ENCODE measurements at places on chromosomes 2 and 18.

- DNase-seq: no peak
Observed at GRCh38 chr2:150426724-150427123, 60.7 kb downstream of the RND3 start.

DNA sequence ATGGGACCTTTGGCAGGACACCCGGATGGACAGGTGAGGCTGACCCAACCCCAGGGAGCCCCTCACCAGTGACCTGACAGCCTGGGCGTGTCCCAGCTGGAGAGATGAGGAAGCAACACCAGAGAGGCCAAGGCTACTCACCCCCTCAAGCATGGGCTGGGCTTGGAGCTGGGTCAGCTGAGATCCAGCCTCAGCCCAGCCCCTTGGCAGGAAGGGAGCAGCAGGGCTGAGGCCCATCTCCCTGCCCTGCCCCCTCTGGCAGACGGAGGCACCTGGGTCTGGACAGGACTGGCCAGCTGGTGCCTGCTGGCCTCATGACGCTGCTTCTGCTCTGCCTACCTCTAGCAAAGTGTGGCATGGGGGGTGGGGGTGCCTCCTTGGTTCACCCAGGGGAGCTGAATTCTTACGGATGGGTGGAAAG, 37.8 kb downstream of the HS6ST1 start:
- DNase-seq: peak; percentile 11

DNA sequence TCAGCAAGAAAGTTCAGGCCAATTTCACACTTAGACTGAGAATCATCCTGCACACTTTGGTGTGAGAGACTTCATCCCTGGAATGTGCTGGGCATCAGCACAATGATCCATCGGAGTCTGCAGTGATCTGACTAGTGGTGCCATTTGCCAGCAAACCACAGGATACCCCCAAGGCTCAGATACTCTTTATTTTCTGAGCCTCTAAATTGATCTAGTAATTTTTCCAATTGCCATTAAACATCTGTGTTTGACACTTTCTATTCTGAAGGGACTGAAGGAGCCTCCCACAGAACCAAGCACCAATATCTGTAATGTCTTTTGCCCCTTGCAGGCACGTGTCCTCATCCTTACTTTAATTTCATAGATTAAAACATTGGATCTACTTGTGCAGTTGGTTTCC, 485.3 kb upstream of the SMIM21 start:
- no peak for DNase-seq

DNA sequence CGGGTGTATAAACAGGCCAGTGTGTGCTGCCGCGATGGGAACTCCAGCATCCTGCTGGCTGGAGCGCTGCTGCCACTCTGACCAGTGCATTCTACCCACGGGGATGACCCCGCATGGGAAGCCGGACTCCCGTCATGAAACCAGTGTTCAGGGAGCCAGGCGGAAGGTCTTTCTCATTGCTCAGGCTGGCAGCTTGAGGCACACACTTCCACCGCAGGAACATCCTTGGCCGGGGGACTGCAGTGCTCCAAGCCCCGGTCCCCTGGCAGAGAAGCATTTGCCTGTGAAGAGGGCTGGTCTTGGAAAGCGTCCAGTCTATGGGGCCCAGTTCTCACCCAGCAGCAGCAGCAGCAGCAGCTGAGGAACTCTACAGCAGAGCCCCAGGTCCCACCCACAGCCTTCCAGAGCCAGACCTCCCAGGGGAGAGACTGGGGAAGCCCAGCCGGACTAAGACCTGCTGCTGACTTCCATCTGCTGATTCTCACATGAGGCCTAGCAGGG, 235.9 kb downstream of the KLHL29 start:
- no peak for DNase-seq

DNA sequence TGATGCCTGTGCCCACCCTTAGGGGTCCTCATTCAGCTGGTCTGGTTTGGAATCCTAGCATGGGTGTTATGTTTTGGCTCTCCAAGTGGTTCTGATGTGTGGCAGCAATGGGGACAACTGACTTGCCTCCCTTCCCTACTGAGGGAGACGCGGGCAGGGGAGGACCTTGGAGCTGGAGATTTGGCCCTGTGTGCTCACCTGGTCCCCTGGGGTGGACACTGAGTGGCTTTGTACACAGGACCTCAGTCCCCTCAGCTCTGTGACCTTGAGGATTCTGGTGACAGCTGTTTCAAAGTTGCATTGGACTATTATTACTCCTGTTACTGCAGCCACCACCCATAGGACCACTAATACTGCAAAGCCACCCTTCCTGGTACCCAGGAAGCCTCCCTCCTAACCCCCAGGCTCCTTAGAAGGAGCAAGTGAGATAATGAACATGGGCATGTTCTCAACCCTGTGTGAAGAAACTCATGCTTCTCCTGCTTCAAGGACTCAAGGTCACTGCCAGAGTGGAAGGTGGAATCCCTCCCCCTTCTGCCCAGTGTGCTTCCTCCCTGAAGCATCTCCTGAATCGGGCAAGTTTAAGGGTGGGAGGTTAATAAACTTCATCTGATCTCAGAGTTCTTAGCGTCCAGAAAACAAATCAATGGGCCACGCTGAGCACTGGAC, 26.5 kb downstream of the TMEM182 start:
- no peak for DNase-seq

DNA sequence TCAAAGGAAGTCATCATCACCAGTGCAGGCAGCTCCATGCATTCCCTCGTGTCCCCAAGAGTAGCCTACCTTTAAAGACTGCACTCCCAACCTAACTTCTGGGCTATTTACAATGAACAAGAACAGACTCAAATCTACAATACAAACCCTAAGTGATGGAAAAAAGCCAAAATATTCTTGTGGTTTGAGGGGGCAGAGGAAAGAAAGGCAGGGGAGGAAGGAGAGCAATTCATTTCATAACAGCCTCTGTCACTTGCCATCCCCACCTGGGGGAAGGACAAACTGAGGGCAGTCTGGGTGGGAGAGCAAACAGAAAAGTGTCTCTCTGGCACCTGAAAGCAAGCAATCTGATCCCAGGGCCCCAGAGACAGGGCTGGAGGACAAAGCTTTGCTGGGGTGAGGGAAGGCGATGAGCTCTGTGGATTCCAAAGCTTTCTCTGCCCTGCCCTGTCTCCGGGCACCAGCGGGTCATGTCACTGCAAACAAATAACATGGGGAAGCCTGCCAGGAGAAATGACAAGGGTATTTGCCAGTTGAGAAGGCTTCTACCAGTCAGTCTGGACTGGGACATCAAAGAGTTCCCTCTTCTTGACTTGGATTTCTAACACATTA, 528.0 kb upstream of the TNP1 start:
- peak; percentile 25 for DNase-seq

- DNase-seq: no peak
Observed at GRCh38 chr2:29218550-29219125, 103.4 kb downstream of the CLIP4 start.

DNA sequence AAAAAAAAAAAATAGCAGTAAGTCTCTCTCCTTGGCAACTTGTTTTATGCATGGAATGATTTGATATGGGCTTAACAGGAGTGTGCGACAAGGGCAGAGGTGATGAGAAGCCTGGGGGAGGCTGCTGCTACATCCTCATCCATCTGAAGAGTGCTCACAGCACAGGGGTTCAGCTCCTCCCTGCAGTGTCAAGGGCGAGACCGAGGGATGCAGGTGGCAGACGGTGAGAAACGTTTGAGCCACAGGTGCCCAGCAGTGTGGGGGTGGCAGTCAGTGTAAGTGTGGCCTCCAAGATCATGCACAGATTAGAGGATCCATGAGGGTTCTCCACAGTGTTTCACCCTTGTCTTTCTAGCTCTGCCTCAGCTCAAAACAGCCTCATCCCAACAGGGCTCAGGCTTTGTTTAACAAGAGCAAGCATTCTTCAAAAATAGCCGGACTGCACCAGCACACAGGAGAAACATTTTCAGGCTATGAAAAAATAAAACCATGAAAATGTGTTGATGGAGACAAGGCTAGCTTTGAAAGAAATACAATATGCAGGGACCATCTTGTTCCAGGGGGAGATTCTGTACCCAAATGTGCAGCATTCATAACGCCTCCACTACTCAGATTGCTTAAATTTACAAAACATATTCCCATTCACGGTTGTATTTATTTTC, 324.5 kb upstream of the MYT1L start:
- DNase-seq: no peak

DNA sequence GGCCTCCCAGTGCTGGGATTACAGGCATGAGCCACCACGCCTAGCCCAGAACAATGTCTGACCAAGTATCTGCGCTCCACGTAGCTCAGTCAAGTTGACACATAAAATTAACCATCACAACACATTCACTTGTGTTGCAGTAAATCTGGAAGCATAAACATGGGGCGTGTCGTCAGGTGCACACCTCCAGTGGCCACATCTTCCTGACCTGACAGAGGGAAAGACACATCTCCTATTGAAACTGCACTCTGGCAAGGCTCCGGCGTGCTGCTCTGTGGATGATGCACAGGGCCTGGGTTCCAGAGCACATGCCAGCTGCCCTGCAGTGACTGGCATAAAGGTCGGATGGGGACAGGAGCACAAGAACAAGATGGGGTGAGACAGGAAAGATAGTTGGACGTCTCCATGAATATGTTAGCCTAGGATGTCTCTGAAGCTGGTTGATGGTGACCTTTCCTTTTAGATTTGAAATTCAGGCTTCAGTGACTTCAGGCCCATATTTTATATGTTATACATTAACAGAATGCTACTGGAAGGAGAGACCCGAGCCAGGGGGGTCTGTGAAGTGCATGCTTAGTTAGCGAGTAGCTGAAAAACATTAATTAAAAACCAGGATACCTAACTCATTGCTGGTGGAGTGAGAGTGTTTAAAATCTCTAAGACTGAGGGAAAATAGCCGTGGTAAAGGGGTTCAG, 10.9 kb downstream of the IMPA2 start:
- DNase-seq: peak; percentile 88

DNA sequence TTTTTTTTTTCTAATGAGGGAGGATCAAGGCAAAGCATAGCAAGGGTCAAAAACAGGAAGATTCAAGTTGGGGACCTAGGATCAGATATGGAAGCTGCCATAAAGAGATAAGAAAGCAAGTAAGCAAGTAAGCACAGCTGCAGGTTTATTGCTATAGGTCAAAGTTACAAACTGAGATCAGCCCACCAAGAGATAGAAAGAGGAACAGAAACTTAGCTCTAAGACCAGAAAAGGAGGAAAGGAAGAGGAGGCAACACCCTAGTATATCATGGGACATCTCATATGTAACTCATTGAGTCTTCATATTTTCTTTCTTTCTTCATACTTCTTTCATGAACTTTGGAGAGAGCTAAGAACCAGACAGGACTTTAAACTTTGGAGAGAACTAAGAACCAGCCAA, 295.9 kb upstream of the CRIM1 start:
- DNase-seq: no peak

GRCh38 chr2:48104418-48104817, 198.1 kb upstream of the FBXO11 start:
- DNase-seq: no peak

DNA sequence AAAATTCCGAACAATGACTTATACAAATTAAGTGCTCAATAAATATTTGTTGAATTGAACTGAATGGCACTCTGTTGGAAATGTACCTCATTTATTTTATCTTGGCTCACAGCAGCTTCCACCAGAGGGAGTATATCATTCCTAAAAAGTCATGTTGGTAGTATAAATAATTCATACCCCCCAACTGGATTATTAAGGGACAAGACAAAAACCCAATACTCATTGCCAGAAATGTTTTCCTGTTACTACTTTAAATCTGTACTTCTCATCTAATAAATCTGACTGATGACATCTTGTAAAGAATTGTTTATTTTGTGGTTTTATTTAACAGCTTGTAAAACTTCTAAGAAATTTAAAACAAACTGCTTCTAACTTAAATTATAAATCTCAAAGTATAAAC, 163.9 kb downstream of the CDH2 start:
- DNase-seq: no peak

DNA sequence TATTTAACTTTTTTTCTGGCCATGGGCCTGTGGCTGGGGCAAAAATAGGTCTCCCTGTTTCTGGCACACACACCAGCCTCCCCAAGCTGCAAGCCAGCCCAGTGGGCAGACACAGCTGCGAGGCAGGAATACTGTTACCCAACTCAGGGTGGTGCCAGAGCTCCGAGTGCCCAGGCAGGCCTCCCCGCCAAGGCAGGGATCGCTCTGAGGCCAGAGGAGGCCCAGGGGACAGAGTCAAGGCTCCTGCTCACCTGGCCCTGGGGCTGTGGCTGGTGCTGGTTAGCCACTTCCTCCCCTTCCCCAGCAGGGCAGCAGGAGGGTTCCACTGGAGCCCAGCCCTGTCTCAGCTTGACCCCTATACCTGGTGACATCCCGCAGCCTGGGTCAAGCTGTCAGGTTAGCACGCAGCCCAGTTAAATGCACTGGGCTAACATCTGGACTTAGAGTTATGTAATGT, 67.1 kb upstream of the EPAS1 start:
- peak; percentile 63 for DNase-seq

GRCh38 chr18:78241535-78242253, 737.9 kb upstream of the SALL3 start:
- DNase-seq: no peak

GRCh38 chr18:74299746-74300145, 8.0 kb upstream of the CYB5A start:
- peak; percentile 77 for DNase-seq

- no peak for DNase-seq
Observed at GRCh38 chr18:3186678-3187658, 32.8 kb downstream of the MYOM1 start.

- peak; percentile 62 for DNase-seq
Observed at GRCh38 chr18:59085797-59086196, 53.9 kb upstream of the SEC11C start.

Measured in renal cortical epithelial cell (primary cell).